Nephron progenitor cell (in vitro differentiated cells): ENCODE measurements at places on chromosomes 11 and 22.

DNA sequence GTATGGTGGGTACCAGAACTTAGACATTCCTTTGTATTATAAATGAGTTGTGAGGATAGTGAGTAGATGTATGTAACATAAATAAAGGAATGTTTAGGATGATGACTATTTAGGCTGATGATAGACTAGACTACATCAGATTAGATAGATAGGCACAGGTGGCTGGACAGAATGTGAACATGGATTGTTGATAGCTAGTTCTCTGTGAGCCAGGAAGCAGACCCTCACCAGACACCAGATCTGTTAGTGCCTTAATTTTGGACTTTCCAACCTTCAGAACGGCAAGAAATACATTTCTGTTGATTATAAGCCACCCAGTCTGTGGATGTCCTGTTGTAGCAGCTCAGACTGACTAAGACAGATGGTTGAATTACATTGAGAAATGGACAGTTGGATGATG lies 99.4 kb downstream of the SWAP70 start:
- DNase-seq, result no peak

DNA sequence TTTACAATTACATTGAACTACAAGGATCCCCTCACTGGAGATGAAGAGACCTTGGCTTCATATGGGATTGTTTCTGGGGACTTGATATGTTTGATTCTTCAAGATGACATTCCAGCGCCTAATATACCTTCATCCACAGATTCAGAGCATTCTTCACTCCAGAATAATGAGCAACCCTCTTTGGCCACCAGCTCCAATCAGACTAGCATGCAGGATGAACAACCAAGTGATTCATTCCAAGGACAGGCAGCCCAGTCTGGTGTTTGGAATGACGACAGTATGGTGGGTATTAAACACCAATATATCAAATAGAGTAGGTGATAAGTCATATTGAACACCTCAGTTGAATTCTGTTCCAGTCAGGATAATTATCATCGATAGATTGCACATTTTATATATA lies 4.4 kb downstream of the FBXO7 start:
- DNase-seq, result no peak

GRCh38 chr11:65553301-65554001 lies 4.7 kb downstream of the LTBP3 start:
- peak; percentile 65 for DNase-seq

DNA sequence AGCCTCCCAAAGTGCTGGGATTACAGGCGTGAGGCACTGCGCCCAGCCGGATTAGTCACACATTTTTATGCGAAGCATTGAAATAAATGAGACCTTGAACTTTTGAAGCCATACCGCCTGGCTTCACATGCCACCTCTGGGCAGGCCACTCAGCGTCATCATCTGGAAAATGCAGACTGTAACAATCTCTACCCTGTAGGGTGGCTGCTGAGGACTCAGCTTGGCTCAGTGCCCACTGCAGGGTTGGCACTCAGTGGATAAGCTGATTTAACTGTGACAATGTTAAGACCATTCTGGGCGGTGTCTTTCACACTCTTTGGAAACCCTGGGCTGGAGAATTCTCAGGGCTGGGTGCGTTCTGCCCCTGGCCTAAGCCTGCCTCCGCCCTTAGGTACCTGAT lies 8.5 kb downstream of the SH3BP1 start:
- no peak for DNase-seq

DNA sequence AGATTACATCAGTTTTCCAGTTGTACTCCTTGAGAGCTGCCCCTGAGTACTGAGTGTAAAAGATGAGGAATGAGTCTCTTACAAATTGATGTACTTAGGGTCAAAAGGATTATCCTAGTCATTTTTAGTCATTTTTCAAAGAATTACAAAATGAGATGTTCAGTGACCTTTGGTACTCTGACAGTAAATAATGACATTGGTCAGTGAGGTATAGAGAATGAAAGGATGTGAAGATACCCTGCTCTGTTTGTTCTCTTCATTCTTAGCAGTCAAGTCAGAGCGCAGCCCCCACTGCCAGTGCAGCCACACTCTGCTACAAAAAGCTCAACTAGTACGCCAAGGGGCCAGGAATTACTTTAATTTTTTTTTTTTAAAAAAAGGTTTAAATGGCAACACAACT lies 4.1 kb upstream of the ESAM start:
- DNase-seq, result no peak

GRCh38 chr22:47245786-47246185 lies 483.3 kb downstream of the TBC1D22A start:
- no peak for DNase-seq

DNA sequence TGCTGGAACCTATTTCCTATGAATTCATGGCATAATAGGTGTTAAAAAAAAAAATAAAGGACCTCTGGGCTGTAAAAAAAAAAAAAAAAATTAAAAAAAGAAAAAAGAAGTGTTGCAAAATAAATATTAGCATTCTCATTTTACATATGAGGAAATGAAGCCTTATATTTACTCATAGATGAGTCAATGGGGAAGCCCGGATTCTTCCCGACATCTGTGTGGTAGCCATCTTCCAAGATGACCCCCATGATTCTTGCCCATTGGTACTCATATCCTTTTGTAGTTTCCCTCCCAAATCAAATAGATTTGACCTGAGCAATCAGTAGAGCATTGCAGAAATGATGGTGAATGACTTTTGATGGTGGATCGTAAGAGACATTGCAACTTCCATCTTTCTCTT lies 3.0 kb upstream of the SWAP70 start:
- no peak for DNase-seq

GRCh38 chr11:114610984-114611944 lies 15.7 kb upstream of the NXPE4 start:
- no peak for DNase-seq

DNA sequence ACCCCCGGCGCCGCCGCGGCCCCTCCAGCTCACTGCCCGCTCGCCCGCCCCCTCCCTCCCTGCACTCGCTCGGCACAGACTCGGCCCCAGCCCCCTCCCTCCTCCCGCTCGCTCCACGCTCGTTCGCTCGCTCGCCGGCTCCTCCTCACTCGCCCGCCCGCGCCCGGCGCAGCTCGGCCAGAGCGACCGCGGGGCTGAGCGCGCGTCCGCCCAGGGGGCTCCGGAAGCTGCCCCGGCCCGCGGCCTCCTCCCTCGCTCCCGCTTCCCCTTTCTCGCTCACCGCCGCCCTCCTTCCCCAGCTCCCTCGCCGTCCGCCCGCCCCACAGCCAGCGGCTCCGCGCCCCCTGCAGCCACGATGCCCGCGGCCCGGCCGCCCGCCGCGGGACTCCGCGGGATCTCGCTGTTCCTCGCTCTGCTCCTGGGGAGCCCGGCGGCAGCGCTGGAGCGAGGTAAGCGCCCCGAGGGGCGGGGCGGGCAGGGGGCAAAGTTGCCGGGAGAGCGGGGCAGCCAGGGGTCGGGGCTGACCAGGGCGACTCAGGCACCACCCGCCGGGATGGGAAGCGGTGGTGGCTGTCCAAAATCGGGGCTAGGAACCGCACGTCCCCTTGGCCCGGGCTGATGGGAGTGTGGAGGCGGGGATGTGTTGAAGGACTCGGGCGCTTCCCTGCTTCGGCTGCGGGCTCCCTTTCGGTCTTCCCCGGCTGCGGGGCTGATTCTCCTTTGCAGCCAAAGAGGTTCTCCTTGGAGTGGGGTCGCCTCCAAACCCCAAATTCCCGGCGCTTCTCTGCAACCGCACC lies at the start of gene SEZ6L:
Gene SEZ6L (plus strand): TSS at position 148 of the 797 bp plus-strand sequence. CDS start 208 bp downstream, at position 356.
- peak; percentile 77 for DNase-seq

DNA sequence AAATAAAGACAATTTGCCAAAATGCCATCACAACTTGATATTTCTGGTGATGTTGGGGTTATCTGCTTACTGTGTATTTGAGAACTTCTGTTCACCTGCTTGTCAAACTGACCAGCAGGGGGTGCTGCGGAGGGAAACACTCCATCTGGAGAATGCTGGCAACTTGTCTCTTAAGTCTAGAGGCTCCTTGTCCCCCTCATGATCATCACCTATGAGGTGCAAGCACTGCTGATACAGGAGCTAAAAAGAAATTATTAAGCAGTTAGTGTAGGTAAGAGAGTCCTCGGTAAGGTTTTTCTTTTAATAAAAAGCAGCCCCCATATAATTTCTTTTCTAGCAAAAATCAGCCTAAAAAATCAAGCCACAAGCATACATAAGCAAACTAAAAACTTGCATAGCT lies 32.7 kb upstream of the GLYATL1B start:
- DNase-seq, result peak; percentile 76

GRCh38 chr11:113461639-113462038 lies 13.6 kb downstream of the DRD2 start:
- no peak for DNase-seq
